ENCODE measurements at places on chromosomes 6 and 20.
A peak's percentile ranks its signal among the peaks of the same experiment; 100 is the strongest.

GRCh38 chr20:21342656-21343345, 39.7 kb downstream of the XRN2 start:
- DNase-seq, result no peak

- DNase-seq, result no peak
Observed at GRCh38 chr6:107435798-107436197, 23.6 kb downstream of the PDSS2 start.

DNA sequence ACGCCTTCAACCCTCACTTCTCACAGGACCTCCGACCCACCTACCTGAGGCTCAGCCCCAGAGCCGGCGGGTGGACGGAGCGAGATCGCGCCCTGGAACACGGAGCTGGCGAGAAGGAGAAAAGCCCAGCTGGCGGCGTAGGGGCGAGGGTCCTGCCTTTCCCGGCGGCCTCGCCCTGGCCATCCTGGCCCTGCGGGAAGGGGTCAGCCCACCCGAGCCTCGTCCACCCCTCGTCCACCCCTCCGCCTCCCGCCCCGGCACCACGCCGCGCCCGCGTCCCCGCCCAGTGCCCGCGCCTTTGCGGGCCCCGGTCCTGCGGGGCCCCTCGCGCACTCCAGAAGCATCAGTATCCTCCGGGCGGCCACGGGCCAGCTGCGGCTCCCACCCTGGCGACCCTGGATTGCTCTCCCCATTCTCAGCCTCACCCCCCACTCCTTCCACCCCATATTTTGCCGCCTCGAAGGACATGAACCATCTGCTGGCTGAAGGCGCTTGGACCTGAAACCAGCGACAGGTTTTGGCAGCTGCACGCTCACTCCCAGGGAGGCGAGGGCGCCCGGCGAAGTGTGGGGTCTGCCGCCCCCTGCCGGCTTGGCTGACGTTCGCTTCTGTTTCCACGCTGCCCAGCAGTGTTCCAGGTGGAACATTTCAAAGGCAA, 65.1 kb downstream of the PLG start:
- peak; percentile 71 for DNase-seq

GRCh38 chr20:40493071-40493470, 196.0 kb downstream of the MAFB start:
- DNase-seq, result no peak

DNA sequence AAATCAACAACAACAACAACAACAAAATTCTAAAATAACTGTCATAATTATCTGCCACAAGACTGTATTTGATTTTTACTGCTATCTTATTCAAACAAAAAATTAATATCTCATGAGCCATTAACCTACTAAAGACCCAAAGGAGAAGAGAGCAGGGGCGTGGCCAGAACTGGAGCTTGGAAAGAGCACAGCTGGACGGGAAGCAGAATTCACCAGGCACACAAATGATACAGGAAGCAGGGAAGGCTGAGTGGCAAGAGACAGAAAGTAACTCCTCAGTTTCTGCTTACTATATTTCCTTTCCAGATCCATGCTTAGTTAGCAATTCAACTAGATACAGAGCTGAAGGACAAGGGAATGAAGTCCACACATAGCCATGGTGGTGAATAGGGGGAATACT, 54.4 kb downstream of the FKBP5 start:
- DNase-seq, result no peak

DNA sequence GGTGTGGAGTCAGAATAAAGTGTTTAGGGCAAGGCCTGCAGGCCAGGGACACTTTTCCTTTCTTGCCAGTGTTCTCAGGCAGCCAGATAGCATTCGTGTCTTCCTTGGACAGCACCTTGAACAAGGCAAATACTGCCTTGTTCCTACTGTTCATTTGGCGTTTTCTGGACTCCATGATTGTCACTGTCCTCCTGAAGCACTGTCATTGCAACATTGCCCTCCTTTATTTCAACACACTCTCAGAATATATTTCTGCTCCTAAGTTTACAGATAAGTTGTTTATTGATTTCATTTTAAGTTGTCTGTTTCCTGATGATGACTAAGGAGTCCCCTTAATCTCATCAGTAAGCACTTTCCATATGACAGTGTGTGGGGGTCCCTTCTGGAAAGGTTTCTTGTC, 15.1 kb upstream of the DEF6 start:
- DNase-seq, result no peak

- no peak for DNase-seq
Observed at GRCh38 chr6:85986681-85987080, 344.0 kb upstream of the SYNCRIP start.

DNA sequence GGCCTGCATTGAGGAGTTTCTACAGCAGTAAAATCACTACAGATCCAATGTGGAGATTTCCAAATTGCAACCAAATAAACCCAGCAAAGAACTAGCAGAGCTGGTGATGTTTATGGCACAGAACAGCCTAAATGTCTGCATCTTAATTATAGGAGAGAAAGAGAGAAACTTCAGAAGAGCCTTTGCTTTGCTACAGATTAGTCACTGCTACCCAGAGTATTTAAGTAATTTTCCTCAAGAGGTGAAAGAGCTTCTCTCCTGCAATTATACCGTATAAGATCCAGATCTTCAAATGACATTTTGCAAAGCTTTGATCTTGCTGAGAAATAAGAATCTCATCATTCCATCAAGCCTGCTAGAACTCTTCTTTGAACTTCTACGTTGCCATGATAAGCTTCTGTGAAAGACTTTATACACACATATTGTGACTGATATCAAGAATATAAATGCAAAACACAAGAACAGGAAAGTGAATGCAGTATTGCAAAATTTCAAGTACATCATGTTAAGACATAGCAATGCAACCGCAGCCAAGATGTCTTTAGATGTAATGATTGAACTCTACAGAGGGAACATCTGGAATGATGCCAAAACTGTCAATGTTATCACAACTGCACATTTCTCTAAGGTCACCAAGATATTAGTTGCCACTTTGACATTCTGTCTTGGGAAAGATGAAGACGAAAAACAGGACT, 48.0 kb downstream of the MKKS start:
- no peak for DNase-seq

DNA sequence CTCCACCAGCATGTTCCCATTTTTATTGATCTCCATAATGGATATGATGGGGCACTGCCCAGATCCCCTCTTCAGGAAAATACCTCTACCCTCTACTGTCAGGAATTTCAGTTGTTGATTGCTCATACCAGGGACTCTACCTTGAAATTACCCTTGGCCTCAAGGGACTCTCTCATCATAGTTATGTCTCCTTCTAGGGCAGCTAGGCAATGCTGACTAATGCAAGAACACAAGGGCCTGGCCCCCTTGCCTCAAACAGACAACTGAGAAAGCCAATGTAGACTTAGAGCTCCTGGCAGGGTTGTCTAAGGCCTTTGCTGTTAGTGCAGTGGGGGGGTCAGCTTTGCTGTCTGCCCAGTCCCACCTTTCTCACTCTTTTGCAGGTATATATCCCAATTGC, 493.1 kb downstream of the BTBD3 start:
- DNase-seq, result no peak

DNA sequence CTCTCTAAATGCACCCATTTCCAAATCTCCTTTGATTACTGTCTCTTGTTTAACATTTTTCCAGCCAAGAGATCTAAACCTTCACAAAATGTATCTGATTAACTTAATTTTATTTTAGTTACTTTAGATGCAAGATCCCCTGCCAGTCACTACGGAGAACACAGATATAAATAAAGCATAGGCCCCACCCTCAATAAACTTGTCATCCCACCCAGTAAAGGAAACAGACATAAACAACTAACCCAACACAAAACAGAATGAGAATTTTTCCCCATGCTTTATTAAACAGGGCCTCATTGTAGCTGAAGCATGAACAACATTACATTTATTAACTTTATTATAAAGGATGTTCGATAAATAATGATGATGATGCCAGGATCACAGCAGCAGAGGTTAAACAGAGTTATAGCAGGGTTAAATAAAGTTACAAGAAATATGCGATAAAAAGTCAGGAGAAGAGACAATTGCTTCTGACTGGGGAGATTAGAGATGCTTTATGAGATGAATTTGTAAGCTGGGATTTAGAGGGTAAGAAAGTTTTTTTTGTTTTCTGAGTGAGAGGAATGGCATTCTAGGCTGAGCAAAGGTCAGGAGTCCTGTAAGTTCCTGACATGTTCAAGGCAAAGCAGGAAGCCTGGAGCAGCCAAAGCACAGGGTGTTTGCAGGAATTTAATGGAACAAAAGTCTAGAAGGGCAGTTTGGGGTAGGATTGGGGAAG, 41.1 kb downstream of the TFAP2A start:
- DNase-seq, result no peak

- no peak for DNase-seq
Observed at GRCh38 chr6:47187893-47188587, 121.7 kb downstream of the TNFRSF21 start.

DNA sequence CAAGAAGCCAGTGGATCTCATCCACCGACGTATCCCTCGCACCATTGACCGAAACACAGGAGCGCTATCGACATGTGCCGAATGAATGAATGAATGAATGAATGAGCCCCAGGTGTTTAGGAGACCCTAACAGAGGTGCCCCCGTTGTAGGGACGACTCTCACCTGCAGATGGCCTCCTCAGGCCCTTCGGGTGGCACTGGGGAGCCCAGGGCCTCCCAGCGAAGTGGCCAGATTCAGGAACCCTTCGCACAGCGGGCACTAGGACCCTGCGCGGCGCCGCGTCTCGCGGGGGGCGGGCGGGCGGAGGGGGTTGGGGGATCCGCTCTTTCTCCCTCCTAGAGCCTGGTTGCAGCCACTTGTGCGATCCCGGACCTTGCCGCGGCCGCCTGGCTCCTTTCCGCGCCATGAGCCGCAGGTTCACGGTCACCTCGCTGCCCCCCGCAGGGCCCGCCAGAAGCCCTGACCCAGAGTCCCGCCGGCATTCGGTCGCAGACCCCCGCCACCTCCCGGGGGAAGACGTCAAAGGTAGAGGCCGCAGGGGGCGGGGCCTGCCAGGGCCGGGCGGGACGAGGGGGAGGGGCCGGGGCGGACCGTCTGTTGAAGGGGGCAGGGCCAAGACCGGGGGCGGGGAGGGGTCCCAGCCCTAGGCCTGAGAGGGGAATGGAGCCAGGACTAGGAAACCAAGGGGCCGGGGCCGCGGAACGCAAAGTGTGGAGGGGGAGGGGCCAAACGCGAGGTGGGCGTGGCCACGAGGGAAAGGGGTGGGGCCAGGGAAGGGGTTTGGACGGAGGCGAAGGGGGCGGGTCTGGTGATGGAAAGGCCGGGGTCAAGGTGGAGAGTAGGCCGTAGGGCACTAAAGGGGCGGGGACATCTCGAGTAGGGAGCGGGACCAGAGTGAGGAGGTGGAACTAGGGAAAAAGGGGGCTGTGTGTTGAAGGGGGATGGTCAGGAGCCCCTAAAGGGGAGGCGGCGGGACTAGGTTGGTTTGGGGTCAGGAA, 7.4 kb upstream of the SLC12A5 start:
- no peak for DNase-seq

GRCh38 chr6:112416866-112417265, 69.7 kb downstream of the RFPL4B start:
- DNase-seq, result peak; percentile 45

- DNase-seq, result no peak
Observed at GRCh38 chr6:8905757-8906156, 470.4 kb upstream of the SLC35B3 start.

DNA sequence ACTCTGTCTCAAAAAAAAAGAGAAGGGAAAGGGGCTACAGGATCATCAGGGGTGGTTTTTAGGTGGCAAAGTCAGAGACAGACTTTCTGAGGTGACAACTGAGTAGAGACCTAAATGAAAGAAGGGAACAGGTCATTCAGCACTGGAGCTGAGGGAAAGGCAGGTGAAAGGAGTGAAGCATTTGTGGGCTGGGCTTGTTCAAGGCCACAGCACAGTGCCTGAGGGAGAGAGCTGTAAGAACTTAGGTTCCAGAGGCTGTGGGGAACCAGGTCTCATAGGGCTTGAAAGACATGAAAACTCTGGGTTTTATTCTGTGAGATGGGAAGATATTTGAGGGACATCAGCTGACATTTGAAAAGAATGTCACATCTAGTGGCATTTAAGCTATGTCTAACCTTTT, 20.8 kb downstream of the KATNA1 start:
- DNase-seq, result no peak

DNA sequence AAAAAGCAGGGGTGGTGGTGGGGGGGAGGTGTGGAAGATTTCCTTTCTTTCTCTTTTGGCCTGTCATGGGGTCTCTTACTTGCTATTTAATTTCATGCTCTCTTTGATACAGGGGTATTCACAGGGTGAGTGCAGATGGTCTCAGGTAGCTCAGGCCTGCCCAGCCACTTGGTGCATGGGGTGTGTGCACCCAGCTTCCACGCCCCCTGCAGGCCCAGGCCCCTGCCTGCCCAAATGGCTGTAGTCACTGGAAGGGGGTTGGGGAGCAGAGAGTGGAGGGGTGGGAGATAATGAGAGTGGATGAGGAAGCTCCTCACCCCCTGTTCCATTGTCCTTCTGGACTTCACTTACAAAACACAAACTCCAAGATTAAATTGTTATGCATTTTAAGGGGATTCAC, 133.6 kb upstream of the SGK1 start:
- DNase-seq, result no peak

GRCh38 chr6:13273931-13274706, 54.2 kb downstream of the TBC1D7 start:
- DNase-seq, result no peak

GRCh38 chr6:155216312-155217046, 47.3 kb upstream of the CLDN20 start:
- DNase-seq, result no peak

- no peak for DNase-seq
Observed at GRCh38 chr6:44038543-44039065, 88.6 kb downstream of the MRPL14 start.

DNA sequence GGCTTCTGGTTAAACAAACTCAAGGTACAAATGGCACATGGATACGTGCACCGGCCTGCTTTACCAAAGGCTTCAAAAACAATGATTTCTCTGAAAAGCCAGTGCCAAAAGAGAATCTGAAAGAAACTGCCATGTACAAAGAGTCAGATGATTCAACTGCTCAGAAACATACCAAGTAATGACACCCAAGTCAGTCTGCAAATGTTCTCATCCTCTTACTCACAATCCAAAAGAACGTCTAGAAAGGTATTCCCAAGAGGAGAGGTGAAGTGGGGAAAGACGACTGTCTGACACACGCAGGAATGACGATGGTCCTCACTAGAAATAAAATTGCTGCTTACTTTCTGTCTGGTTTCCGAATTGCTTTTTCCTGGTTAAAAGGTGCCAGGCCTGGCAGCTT, 52.9 kb downstream of the NFATC2 start:
- DNase-seq, result no peak

GRCh38 chr6:52746213-52746612, 17.1 kb downstream of the GSTA2 start:
- no peak for DNase-seq

GRCh38 chr6:56497240-56497639, 145.4 kb downstream of the DST start:
- DNase-seq, result peak; percentile 41

GRCh38 chr6:106417572-106418147, 57.1 kb downstream of the CRYBG1 start:
- DNase-seq, result no peak

DNA sequence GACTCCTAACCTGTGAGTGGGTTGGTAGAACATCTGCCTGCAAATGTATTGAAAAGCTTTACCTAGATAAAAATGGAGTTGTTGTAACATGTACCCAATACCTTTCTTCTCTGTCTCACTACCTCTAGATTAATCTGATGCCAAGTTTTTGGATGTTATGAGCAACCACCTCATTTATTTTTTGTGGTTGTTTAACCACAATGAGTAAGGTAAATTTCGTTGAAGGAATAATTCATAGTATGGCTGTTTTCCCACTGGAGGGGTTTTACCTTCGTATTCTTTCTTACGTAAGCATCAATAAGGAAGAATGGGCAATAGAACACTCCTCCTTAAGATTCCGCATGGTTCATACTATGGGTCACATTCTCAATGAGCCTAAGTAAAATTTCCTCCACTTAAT, 165.4 kb downstream of the CDH26 start:
- DNase-seq, result no peak

Measured in left hindlimb (tissue), 1 donor.